ENCODE measurements at places on chromosomes 2 and 18. TPM values are rescaled to one million over a fixed set of nuclear protein-coding genes. Genes with fewer than 3 reads are reported as not detected.

GRCh38 chr18:36762074-36762473, 66.7 kb downstream of the TPGS2 start:
- H3K27me3 ChIP-seq = no peaks in the 10 kb centered on the region
- H3K27ac ChIP-seq = no peak overlapping the region
- H3K36me3 ChIP-seq = no peaks in the 10 kb centered on the region

GRCh38 chr2:225103737-225104141, 61.5 kb upstream of the DOCK10 start:
- H3K27me3 ChIP-seq = no peaks in the 10 kb centered on the region
- H3K27ac ChIP-seq = no peak overlapping the region
- H3K4me1 ChIP-seq = no peaks in the 10 kb centered on the region
- H3K36me3 ChIP-seq = no peaks in the 10 kb centered on the region
- no peak overlapping the region for H3K4me3 ChIP-seq

- no peaks in the 10 kb centered on the region for H3K27me3 ChIP-seq
- H3K4me3 ChIP-seq = peak overlapping the region; percentile 13
- peaks cover 42% of the 10 kb centered on the region for H3K4me1 ChIP-seq
These were observed 37.2 kb upstream of the DNMT3A start for GRCh38 chr2:25378731-25379490.

DNA sequence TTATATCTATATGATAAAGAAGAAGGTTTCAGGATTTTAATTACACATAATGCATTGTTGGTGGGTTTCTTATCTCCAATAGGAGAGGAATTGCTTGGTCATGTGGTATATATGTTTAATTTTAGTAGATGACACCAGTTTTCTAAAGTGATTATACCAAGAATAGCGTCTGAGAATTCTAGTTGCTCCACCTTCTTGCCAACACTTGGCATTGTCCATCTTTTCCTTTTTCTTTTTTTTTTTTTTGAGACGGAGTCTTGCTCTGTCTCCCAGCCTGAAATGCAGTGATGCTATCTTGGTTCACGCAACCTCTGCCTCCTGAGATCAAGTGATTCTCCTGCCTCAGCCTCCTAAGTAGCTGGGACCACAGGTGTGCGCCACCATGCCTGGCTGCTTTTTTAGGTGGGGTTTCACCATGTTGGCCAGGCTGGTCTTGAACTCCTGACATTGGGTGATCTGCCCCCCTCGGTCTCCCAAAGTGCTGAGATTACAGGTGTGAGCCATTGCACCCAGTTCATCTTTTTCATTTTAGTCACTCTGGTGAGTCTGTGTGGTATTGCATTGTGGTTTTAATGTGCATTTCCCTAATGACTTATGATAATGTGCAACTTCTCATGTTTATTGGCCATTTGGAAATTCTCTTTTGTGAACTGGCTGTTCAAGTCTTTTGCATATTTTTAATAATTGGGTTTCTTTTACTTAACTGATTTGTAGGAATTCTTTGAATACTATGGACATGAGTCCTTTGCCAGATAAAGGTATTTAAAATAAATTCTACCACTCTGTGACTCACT, 37.3 kb upstream of the ZNF512 start:
- H3K36me3 ChIP-seq = no peaks in the 10 kb centered on the region
- no peaks in the 10 kb centered on the region for H3K4me1 ChIP-seq
- H3K4me3 ChIP-seq = no peak overlapping the region
- no peak for DNase-seq
- no peak overlapping the region for H3K27ac ChIP-seq
- peaks cover 1% of the 10 kb centered on the region for H3K27me3 ChIP-seq

DNA sequence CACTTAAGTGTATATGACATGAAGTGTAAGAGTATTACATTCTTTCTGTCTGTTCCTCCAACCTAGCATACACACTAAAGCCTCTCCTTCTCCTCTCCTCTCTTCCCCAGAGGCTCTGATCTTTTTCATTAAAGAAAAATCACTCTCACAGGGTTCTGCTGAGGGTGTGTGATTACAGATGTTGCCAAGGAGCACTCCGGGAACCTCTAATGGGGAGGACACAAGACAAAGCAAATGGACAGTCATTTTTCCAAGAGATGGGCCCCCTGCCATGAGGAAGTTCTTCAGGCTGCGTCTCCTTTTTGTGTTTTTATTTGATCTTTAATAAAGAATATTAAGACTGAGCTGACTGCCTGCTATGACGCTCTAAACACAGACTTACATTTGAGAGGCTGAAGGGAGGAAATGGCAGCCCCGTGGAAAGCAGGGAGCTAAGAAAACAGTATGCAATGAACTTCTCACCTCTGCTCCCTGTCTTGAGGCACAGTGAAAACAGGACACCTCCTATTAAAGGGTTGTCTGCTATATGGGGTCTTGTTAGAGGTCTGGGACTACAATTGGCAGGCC, 578.1 kb downstream of the PIK3C3 start:
- no peaks in the 10 kb centered on the region for H3K4me1 ChIP-seq
- no peaks in the 10 kb centered on the region for H3K36me3 ChIP-seq
- DNase-seq = no peak
- H3K4me3 ChIP-seq = no peak overlapping the region
- H3K27me3 ChIP-seq = no peaks in the 10 kb centered on the region

DNA sequence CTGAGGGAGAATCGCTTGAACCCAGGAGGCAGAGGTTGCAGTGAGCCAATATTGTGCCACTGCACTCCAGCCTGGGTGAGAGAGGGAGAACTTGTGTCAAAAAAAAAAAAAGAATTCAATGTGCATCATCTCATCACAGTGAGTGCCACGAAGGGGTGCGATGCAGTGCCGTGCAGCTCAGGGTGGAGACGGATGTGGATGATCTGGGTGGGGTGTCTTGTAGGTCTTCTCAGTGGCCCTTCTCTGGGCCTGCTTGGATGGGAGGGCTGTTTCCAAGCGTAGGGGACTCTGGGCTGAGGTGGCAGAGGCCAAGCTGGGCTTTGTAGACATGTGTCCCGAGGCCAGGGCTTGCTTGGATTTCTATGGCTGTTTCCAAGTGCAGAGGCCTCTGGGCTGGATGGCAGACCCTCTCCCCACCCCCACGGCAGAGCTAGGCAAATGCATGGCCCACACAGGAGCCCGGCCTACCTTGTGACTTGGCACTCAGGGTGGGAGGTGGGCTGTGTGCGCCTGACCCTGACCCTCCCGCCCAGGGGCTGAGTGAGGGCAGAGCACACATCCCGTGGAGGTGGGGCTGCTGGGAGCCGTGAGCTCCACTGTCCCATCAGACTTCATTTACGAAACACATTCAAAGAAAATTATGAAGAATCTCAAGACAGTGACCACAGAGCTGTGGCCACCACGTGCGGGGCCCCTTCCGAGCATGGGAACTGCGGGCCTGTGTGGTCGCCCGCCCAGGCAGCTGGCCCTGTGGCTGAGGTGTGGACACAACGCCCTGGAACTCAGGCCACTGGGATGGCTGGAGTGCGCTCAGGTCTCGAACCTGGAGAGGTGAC, 76.4 kb downstream of the ASB1 start:
- no peaks in the 10 kb centered on the region for H3K36me3 ChIP-seq
- no peaks in the 10 kb centered on the region for H3K4me1 ChIP-seq
- no peak overlapping the region for H3K27ac ChIP-seq
- H3K4me3 ChIP-seq = no peak overlapping the region
- DNase-seq = no peak

DNA sequence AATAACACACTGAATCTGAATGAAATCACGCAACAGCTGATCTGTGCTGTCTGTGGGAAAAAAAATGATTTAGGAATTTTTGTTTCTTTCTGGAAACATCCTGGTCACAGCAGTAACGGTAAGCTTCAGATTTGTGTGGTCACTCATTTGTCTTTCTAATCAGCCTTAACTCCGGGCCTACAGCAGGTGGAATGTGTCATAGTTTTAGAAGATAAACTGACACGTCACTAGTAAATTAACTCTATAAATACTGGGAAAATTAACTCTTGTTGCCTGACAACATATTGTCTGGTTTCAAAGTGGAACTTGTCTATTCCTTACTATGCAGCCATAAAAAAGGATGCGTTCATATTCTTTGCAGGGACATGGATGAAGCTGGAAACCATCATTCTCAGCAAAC, 58.1 kb upstream of the NCK2 start:
- no peak overlapping the region for H3K4me3 ChIP-seq
- no peaks in the 10 kb centered on the region for H3K36me3 ChIP-seq
- no peaks in the 10 kb centered on the region for H3K27me3 ChIP-seq

GRCh38 chr2:16745466-16745865, 79.8 kb upstream of the CYRIA start:
- no peak overlapping the region for H3K4me3 ChIP-seq
- peaks cover 8% of the 10 kb centered on the region for H3K27me3 ChIP-seq
- no peak overlapping the region for H3K27ac ChIP-seq
- no peaks in the 10 kb centered on the region for H3K36me3 ChIP-seq
- DNase-seq = peak; percentile 13
- H3K4me1 ChIP-seq = peaks cover 9% of the 10 kb centered on the region

DNA sequence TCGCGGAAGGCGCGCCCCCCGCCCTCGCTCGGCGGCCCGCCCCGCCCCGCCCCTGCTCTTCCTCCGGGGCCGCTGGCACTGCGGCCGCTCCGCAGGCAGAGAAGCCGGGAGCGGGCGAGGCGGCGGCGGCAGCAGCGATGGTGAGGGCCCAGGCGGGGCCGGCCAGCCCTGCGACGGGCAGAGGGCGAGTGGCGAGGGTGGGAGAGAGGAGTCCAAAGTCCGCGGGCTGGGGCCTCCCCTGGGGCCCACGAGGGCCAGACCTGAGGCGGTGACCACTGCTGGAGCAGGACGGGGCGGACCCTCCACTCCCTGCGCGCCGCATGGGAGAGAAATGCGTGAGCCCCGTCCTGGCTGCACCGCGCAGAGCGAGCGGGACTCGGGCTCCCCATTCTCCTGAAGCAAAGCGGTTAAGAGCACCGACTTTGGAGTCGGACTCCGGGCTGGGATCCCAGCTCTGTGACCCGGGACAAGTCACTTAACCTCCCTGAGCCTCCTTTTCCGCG, at the start of gene VAMP5:
Gene VAMP5, plus strand, starts transcription at position 78 of the 503 bp plus-strand sequence. Its CDS starts 60 bp downstream, at position 138.
- peaks cover 46% of the 10 kb centered on the region for H3K4me1 ChIP-seq
- peak within 1 kb of the TSS; percentile 81 for H3K4me3 ChIP-seq
- peaks cover 20% of the 10 kb centered on the region for H3K36me3 ChIP-seq
- peak within 1 kb of the TSS; percentile 91 for H3K27ac ChIP-seq

The CDH2 gene
- total RNA-seq = not detected

The CREB1 gene
- total RNA-seq = 92.8 TPM

The IL36RN gene
- total RNA-seq = not detected

- H3K27me3 ChIP-seq = no peaks in the 10 kb centered on the region
- H3K4me1 ChIP-seq = no peaks in the 10 kb centered on the region
- no peak for DNase-seq
- H3K27ac ChIP-seq = no peak overlapping the region
- H3K36me3 ChIP-seq = no peaks in the 10 kb centered on the region
These were observed 665.6 kb upstream of the KLHL29 start for GRCh38 chr2:22719396-22719795.

GRCh38 chr2:44883356-44883755, 58.1 kb upstream of the SIX3 start:
- H3K27me3 ChIP-seq = peaks cover 11% of the 10 kb centered on the region
- no peaks in the 10 kb centered on the region for H3K36me3 ChIP-seq
- H3K27ac ChIP-seq = no peak overlapping the region
- no peak for DNase-seq
- no peak overlapping the region for H3K4me3 ChIP-seq

GRCh38 chr2:39571111-39571731, 94.5 kb upstream of the TMEM178A start:
- H3K27me3 ChIP-seq = no peaks in the 10 kb centered on the region
- DNase-seq = no peak

- no peak overlapping the region for H3K27ac ChIP-seq
- no peaks in the 10 kb centered on the region for H3K27me3 ChIP-seq
- DNase-seq = no peak
These were observed 492.8 kb upstream of the FSIP2 start for GRCh38 chr2:185245806-185246205.

DNA sequence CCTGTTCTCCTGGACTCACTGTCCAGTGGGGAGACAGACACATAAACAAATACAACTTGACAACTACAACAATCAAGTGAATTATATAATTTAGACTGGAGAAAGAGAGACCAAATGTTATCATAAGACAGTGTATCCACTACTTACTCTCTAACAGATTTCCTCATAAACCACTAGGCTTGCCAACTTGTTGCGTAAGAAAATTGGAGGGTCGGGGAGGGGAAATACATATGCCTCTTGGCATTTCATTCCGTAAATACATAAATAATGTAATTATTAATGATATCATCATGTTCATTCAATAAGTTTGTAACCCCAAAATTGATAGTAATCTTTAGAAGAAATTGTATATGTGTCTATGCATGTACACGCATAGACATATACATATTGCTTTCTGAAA, 14.9 kb downstream of the RAB6D start:
- H3K27me3 ChIP-seq = peaks cover 20% of the 10 kb centered on the region
- H3K27ac ChIP-seq = no peak overlapping the region
- no peak overlapping the region for H3K4me3 ChIP-seq
- H3K36me3 ChIP-seq = no peaks in the 10 kb centered on the region
- H3K4me1 ChIP-seq = no peaks in the 10 kb centered on the region

DNA sequence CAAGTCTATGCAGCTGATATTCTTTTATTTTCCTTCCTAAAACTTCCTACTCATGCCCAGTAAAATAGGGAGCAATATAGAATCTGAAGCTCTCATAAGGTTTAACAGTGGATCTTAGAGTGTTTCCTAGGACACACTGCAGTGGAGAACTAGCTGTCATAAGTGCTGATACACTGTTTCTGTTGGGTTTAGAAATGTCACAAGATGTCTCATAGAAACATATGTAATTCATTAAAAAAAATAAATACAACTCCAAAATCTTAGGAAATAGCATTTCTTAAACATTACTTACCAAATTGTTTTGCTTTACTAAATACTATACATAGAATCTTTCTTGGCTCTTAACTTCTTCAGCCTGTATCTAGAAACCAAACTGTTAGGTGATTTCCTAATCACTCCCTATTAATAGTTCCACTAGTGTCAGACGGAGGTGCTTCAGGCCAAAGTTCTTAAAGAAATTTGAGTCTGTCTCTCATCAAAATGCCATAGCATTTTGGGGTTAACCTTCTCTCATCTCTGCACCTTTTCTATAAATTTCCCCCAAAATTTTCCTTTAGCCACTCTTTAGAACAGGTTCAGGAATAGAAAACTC, 93.7 kb downstream of the CERKL start:
- DNase-seq = no peak
- H3K4me1 ChIP-seq = no peaks in the 10 kb centered on the region
- H3K27me3 ChIP-seq = no peaks in the 10 kb centered on the region
- H3K27ac ChIP-seq = no peak overlapping the region
- H3K36me3 ChIP-seq = no peaks in the 10 kb centered on the region

DNA sequence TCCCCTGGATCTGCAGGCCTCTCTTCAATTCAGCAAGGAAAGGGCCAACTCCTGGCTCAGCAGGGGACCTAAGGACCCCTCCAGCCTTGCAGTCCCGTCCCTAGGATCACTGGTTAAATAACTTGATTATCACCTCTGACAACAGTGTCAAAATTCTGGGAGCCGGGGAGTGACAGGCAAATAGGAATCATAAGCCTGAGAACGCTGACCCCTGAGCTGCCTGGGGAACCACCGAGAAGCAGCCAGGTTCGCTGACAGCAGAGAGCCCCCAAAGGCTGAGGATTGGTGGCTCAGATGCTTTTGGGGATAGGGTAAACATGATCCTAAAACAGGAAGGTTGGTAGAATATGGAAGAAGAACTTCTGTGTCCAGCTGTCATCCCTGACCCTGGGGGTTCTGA, 17.5 kb upstream of the TNS1 start:
- no peaks in the 10 kb centered on the region for H3K4me1 ChIP-seq
- no peaks in the 10 kb centered on the region for H3K27me3 ChIP-seq
- no peak overlapping the region for H3K27ac ChIP-seq
- H3K4me3 ChIP-seq = no peak overlapping the region
- no peak for DNase-seq

Measured in activated CD8-positive, alpha-beta T cell treated with anti-CD3 and anti-CD28 coated beads for 36 hours (primary cell).